ENCODE measurements at places on chromosomes 2 and 18.

GRCh38 chr2:232487385-232488096, at the start of gene ECEL1:
Gene ECEL1 (minus strand): TSS chr2:232487834. CDS start chr2:232486653, 1,181 bp downstream.
- H3K27me3 ChIP-seq = peaks cover 15% of the 10 kb centered on the region
- DNase-seq = no peak
- no peak within 1 kb of the TSS for H3K4me3 ChIP-seq
- H3K4me1 ChIP-seq = no peaks in the 10 kb centered on the region
- no peak within 1 kb of the TSS for H3K27ac ChIP-seq

DNA sequence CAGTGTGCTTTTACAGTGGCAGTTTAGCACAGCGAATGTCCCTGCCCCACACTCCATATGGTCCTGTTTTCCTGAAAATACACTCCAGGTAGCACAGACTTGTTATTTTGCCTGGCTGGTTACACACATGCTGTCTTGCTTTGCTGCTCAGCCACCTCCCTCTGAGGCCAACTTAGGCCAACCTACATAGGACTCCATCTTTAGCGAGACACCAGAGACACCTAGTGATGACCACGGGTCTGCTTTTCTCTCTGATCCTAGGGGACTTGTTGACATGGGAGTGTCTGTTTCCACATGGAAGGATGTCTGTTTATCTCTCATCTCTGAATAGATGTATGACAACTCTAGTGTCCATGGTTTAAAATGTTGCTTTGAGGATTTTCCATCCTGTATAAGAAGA, 43.3 kb downstream of the PLEKHB2 start:
- H3K36me3 ChIP-seq = peaks cover 76% of the 10 kb centered on the region
- no peaks in the 10 kb centered on the region for H3K27me3 ChIP-seq
- H3K4me3 ChIP-seq = no peak overlapping the region
- no peak for DNase-seq
- H3K27ac ChIP-seq = no peak overlapping the region
- no peaks in the 10 kb centered on the region for H3K4me1 ChIP-seq

DNA sequence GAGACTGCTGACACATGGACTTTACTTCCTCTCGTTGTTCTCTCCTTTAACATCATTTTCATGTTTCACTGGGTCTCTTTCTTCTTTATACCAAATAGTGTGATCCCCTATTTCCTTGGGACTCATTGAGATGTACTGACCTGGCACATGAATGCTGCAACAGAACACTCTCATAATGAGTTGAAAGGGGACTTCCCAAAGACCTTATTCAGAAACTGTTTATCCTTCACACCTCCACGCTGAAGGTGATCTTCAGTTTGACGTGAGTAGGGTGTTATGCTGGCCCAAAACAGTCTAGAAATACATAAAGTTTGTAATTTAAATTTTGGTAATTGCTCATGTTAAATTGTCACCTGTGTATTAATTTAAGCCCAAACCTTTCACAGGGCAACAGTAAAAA, 1096.8 kb upstream of the GYPC start:
- no peaks in the 10 kb centered on the region for H3K36me3 ChIP-seq
- no peaks in the 10 kb centered on the region for H3K27me3 ChIP-seq
- no peak overlapping the region for H3K27ac ChIP-seq
- H3K4me3 ChIP-seq = no peak overlapping the region
- no peak for DNase-seq

GRCh38 chr2:55408918-55409868, 10.5 kb downstream of the CCDC88A start:
- no peak for DNase-seq
- H3K4me1 ChIP-seq = no peaks in the 10 kb centered on the region
- peaks cover 51% of the 10 kb centered on the region for H3K36me3 ChIP-seq
- no peaks in the 10 kb centered on the region for H3K27me3 ChIP-seq

DNA sequence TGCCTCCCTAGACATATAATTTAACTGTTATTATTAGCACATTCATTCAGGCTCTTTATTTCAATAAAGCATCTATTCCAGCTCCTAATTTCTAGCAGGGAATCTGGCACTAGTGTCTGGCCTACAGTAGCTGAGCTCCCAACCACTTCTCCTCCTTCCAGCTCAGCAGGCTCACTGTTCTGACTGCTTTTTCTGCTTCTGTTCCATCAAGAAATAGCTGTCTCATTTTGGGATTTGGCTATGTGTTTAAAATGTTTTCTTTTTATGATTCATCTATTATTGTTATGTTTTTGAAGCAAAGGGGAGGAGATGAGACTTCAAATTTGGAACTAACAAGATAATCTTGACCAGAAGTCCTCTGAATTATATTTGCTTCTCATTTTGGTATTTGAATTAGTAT, 172.7 kb upstream of the SMAD7 start:
- DNase-seq = no peak
- H3K4me1 ChIP-seq = no peaks in the 10 kb centered on the region
- H3K4me3 ChIP-seq = no peak overlapping the region

DNA sequence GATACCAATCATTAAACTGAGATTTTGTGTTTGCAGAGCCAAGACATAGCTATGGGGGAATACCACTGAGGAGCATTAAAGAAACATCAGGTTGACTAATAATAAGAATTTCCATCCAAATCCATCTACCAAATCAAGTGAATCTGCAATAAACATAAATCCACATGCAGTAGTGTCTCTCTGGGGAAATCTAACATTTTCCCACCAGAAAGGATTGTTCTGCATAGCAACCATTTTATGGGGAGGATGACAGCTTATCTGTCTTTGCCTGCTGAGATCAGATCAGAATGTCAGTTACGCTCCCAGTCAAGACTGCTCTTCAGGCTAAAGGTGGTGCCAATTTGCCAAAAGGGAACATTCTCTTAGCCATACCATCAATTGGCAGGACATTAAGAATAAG, 1098.9 kb upstream of the CHAC2 start:
- H3K27me3 ChIP-seq = no peaks in the 10 kb centered on the region
- no peaks in the 10 kb centered on the region for H3K36me3 ChIP-seq
- H3K4me1 ChIP-seq = no peaks in the 10 kb centered on the region
- DNase-seq = no peak
- H3K27ac ChIP-seq = no peak overlapping the region
- no peak overlapping the region for H3K4me3 ChIP-seq

DNA sequence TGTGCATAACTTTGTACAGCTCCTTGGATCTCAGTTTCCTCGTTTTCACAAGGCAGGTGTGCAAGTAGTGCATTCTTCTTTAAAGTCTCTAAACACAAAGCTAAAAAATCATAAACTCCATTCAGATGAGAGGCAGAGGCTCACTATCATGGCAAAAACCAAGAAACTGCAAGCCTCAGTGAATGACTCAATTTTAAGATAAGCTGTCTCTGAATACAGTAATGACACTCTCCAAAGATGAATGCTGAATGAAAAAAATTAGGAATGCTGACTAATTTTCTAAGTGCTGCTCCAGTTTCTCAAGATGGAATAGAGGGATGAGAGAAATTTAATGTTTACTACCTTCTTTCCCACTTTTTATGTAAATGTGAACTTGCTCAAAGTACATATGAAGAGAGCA, 17.2 kb downstream of the B4GALT6 start:
- no peaks in the 10 kb centered on the region for H3K27me3 ChIP-seq
- no peak for DNase-seq
- no peaks in the 10 kb centered on the region for H3K36me3 ChIP-seq

- H3K27me3 ChIP-seq = no peaks in the 10 kb centered on the region
- no peak overlapping the region for H3K27ac ChIP-seq
- DNase-seq = no peak
- H3K4me1 ChIP-seq = no peaks in the 10 kb centered on the region
- H3K4me3 ChIP-seq = no peak overlapping the region
- H3K36me3 ChIP-seq = peaks cover 54% of the 10 kb centered on the region
These were observed 121.3 kb upstream of the BOD1L2 start for GRCh38 chr18:57025540-57025939.

DNA sequence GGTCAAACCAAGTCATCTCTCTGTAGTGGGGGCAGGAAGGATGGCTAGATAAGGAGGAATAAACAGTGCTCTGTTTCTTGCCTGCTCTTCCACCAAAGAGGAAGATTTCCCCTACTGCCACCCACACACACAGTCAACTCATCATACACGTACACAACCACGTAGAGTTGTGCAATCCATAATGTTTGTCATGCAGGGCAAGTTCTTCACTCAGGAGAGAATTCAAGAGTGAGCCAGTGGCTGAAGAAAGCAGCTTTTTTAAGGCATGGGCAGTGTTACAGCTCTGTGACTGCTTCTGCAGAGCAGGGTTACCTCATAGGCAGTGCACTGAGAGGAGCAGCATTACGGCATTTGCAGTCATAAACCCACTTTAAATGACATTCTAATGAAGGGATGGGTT, 283.0 kb downstream of the RND3 start:
- H3K36me3 ChIP-seq = no peaks in the 10 kb centered on the region
- H3K27me3 ChIP-seq = no peaks in the 10 kb centered on the region
- no peak overlapping the region for H3K4me3 ChIP-seq
- no peak overlapping the region for H3K27ac ChIP-seq
- DNase-seq = no peak

DNA sequence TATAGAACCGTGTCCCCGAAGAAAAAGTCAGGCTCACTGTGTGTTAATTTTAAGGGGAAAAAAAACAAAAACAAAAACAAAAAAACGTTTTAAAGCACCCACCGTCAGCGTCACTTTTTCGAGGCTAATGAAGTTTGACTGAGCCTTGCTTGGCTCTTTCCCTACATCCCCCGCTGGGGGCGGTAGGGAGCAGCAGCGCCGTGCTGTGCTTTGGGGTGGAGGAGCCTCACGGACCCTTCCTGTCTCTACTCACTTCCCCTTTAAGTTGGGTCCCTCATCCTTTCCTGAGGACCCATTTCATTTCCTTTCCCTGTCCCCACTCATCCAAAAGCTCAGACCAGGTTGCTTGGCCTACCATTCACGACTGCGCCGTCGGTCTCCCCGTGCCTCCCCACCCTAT, 82.8 kb upstream of the RPL31 start:
- no peaks in the 10 kb centered on the region for H3K36me3 ChIP-seq
- H3K4me3 ChIP-seq = no peak overlapping the region
- no peak for DNase-seq
- H3K4me1 ChIP-seq = no peaks in the 10 kb centered on the region

DNA sequence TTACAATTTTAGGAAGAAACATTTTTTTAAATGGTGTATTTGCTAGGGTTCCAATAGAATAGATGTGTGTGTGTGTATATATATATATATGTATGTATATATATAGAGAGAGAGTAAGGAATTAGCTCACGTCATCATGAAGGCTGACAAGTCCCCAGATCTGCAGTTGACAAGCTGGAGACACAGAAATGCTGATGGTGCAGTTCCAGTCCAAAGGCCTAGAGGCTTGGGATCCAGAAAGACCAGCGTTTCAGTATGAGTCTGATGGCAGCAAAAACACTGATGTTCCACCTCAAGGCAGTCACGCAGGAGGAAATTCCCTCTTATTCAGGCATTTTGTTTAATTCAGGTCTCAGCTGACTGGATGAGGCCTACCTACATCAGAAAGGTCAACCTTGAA, 386.8 kb downstream of the PTH2R start:
- no peak overlapping the region for H3K27ac ChIP-seq
- DNase-seq = no peak
- no peak overlapping the region for H3K4me3 ChIP-seq
- H3K36me3 ChIP-seq = no peaks in the 10 kb centered on the region
- no peaks in the 10 kb centered on the region for H3K4me1 ChIP-seq

DNA sequence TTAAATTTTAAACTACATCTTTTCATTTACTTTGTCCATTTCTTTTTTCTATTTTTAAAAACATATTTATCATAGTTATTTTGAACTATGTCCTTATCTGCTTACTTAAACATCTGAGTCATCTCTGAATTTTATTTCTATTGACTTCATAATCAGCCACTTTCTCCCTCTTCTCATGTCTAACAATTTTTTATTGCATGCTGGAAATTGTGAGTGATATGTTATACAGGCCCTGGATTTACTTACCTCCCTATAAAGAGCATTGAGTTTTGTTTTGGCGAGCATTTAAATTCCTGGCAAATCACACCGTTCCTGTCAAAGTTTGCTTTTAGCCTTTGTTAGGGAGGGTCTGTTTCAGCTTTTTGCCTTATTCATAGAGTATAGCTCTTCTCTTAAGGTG, 39.3 kb downstream of the KCNIP3 start:
- no peak overlapping the region for H3K27ac ChIP-seq
- DNase-seq = no peak
- no peaks in the 10 kb centered on the region for H3K36me3 ChIP-seq
- no peak overlapping the region for H3K4me3 ChIP-seq

GRCh38 chr2:226660526-226660925, 139.1 kb downstream of the IRS1 start:
- no peak overlapping the region for H3K4me3 ChIP-seq
- no peak for DNase-seq
- H3K4me1 ChIP-seq = no peaks in the 10 kb centered on the region
- no peaks in the 10 kb centered on the region for H3K36me3 ChIP-seq
- peaks cover 9% of the 10 kb centered on the region for H3K27me3 ChIP-seq

DNA sequence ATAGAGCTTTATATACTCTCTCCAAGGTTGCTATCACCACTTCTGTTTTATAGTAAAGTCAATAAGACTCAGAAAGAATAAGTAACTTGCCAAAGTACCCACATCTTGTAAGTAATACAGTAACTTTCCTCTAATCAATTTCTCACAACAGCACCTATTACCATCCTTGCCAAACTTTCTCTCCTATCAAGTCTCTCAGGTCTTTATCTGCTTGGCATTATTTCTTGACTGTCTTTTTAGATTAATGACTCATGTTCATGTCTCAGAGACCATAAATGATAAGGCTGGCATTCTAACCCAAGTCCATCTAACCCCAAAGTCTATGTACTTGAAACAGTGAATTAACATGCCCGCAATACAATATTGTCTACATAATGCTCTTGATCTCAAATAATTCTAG, 618.0 kb upstream of the ZEB2 start:
- H3K4me3 ChIP-seq = no peak overlapping the region
- peaks cover 11% of the 10 kb centered on the region for H3K4me1 ChIP-seq
- no peak for DNase-seq
- no peaks in the 10 kb centered on the region for H3K27me3 ChIP-seq
- H3K27ac ChIP-seq = no peak overlapping the region

GRCh38 chr18:57269756-57270155, 82.6 kb upstream of the ST8SIA3 start:
- H3K27me3 ChIP-seq = no peaks in the 10 kb centered on the region
- no peaks in the 10 kb centered on the region for H3K4me1 ChIP-seq
- H3K27ac ChIP-seq = no peak overlapping the region
- no peaks in the 10 kb centered on the region for H3K36me3 ChIP-seq
- H3K4me3 ChIP-seq = no peak overlapping the region

- H3K4me3 ChIP-seq = no peak overlapping the region
- no peaks in the 10 kb centered on the region for H3K4me1 ChIP-seq
- DNase-seq = no peak
- no peaks in the 10 kb centered on the region for H3K36me3 ChIP-seq
These were observed 111.3 kb downstream of the LNPK start for GRCh38 chr2:175890636-175891242.

GRCh38 chr2:178324077-178324476, 126.9 kb downstream of the PRKRA start:
- no peaks in the 10 kb centered on the region for H3K27me3 ChIP-seq
- no peaks in the 10 kb centered on the region for H3K36me3 ChIP-seq
- H3K4me1 ChIP-seq = no peaks in the 10 kb centered on the region
- no peak overlapping the region for H3K27ac ChIP-seq

- H3K36me3 ChIP-seq = peaks cover 32% of the 10 kb centered on the region
- H3K4me3 ChIP-seq = no peak overlapping the region
- H3K4me1 ChIP-seq = peaks cover 3% of the 10 kb centered on the region
- no peaks in the 10 kb centered on the region for H3K27me3 ChIP-seq
- DNase-seq = no peak
These were observed 47.7 kb downstream of the ACTR2 start for GRCh38 chr2:65275141-65275915.

- no peaks in the 10 kb centered on the region for H3K4me1 ChIP-seq
- no peaks in the 10 kb centered on the region for H3K36me3 ChIP-seq
- peaks cover 2% of the 10 kb centered on the region for H3K27me3 ChIP-seq
- DNase-seq = no peak
- H3K4me3 ChIP-seq = no peak overlapping the region
- H3K27ac ChIP-seq = no peak overlapping the region
These were observed 6.0 kb downstream of the LHCGR start for GRCh38 chr2:48749291-48750127.

All from CD14-positive monocyte (primary cell).